ENCODE measurements at places on chromosomes 12 and 14. TPM values are rescaled to one million over a fixed set of nuclear protein-coding genes. Genes with fewer than 3 reads are reported as not detected.

Gene GPRC5A
- 478 TPM for total RNA-seq

Gene SLC24A4
- 2.0 TPM for total RNA-seq

DNA sequence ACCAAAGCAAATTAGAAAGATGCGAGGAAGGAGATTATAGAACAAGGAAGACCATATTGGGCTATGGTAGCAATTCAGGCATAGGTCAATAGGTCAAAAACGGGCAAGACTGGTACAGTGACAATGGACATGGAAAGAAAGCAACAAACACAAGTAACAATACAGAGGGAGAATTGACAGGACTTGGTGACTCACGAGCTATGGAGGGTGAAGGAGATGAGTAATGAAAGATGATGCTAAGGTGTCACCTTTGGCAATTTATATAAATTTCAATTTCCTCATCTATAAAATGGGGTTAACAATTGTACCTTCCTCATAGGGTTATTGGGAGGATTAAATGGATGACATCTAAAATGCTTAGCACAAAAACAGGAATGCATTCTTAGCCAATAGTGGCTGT lies 15.1 kb upstream of the DUSP16 start:
- no peak overlapping the region for H3K4me3 ChIP-seq
- DNase-seq = no peak
- no peak overlapping the region for H3K27ac ChIP-seq
- no peaks in the 10 kb centered on the region for H3K36me3 ChIP-seq
- H3K4me1 ChIP-seq = peaks cover 8% of the 10 kb centered on the region
- no peaks in the 10 kb centered on the region for H3K27me3 ChIP-seq

DNA sequence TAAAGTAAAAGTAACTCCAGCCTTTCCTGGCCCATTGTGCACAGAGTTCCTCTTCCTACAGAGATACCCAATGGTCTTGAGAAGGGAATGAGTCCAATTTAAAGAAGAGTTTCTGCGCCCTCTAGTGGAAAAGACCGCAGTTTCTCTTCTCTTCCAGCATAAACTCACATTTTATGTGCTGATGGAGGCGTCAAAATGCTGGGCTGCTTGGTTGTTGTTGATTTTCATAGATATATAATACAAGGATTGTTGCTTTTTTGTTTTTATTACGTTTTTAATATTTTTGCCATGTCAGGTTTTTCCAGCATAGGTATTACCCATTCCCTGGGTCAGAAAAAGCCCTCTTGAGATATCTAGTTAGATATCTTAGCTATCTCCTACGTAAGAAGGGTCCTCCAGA lies 356.9 kb upstream of the STXBP6 start:
- no peak overlapping the region for H3K4me3 ChIP-seq
- no peak for DNase-seq
- H3K36me3 ChIP-seq = no peaks in the 10 kb centered on the region
- H3K27me3 ChIP-seq = no peaks in the 10 kb centered on the region
- H3K27ac ChIP-seq = no peak overlapping the region

Gene CCDC38
- 0.18 TPM for total RNA-seq
